HS-27A (cell line): ENCODE measurements at places on chromosomes 2 and 18.

DNA sequence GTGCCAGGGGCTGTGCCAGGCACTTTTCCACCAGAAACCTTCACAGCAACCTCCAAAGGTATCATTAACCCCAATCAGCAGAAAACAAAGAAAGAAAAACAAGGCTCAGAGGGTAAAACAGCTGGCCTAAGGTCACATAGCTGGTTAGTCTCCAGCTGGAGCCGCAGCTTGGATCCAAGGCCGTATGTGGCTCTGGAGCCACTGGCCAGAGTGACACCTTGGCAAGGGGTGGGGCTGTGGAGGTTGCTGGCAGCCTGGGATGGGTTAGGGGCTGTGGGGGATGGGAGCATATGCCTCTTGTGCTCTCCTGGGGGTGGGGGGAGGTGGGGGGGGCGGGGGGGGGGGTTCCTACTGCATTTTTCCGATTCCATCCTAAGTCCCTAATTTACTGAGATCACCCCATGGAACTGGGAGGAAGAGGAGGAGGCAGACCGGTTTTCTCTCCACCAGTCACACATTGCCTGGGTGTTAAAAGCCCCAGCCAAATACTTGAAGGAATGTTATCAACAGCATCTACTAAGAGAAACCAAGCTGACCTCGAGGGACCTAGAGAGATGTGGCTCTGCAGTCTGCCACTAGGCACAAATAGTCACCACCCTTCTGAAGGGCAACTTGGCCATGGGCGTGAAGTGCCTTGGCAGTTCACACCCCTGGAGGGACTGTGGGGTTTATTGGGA is 8.0 kb downstream of the HAAO start:
- no peak for DNase-seq

- no peak for DNase-seq
Observed at GRCh38 chr2:176821350-176821749, 391.2 kb upstream of the HNRNPA3 start.

DNA sequence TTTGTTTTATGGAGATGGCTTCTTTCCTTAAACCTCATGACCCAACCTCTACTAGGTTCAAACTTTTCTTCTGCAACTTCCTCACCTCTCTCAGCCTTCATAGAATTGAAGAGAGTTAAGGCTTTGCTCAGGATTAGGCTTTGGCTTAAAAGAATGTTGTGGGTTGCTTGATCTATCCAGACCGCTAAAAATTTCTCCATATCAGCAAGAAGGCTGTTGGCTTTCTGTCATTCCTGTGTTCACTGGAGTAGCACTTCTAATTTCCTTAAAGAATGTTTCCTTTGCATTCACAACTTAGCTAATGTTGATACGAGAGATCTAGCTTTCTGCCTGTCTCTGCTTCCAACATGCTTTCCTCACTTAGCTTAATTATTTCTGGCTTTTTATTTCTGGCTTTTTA is 58.1 kb upstream of the KYNU start:
- DNase-seq: no peak

GRCh38 chr2:31322371-31322770 is 88.4 kb downstream of the EHD3 start:
- no peak for DNase-seq
